ENCODE measurements at places on chromosomes 6 and 20. TPM values are rescaled to one million over a fixed set of nuclear protein-coding genes. Genes with fewer than 3 reads are reported as not detected.

ZNF311 gene
- 0.41 TPM for total RNA-seq

TMC2 gene
- total RNA-seq = 0.42 TPM

GRCh38 chr6:118580585-118581419 lies 32.7 kb downstream of the PLN start:
- DNase-seq = peak; percentile 66

DNA sequence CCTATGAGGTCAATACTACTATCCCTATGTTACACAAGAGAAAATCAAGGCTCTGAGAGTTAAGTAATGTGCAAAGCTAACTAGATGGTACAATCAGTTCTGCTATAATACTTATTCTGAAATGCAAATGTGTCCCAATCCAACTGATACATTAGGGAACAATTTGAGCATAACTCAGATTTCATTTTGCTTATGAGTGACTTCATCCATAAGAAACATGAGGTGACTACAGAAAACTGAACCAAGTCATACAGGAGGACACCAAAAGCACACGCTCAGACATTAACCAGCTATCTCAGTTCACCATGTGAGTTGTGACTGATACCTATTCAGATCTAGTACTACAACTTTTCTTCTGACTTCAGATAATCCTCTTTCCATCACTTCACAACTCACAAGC lies 179.9 kb upstream of the RUNX2 start:
- DNase-seq = no peak

GRCh38 chr20:15703171-15703911 lies 869.9 kb downstream of the KIF16B start:
- DNase-seq = no peak

GRCh38 chr6:14454473-14454775 lies 336.9 kb downstream of the CD83 start:
- DNase-seq = no peak

GRCh38 chr6:100255701-100256100 lies 209.0 kb downstream of the SIM1 start:
- no peak for DNase-seq
